GDM1 (cell line): ENCODE measurements at places on chromosomes 5 and 9.

GRCh38 chr5:2307631-2308030, 424.9 kb upstream of the IRX4 start:
- DNase-seq: no peak

- no peak for DNase-seq
These were observed 7.1 kb upstream of the DMXL1 start for GRCh38 chr5:119063579-119064379.

DNA sequence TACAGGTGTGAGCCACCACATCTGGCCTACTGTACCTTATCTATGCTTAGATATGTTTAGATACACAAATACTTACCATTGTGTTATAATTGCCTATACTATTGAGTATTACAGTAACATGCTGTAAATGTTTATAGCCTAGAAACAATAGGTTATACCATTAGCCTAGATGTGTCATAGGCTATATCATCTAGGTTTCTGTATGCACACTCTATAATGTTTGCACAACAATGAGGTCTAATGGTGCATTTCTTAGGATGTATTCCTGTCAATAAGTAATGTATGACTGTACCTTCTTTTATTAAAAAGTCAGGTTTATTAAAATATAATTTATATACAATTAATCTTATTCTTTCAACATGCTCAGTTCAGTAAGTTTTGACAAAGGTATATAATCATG, 683.1 kb downstream of the LRRC70 start:
- no peak for DNase-seq

- DNase-seq: no peak
These were observed 130.3 kb upstream of the MTAP start for GRCh38 chr9:21672140-21672539.

DNA sequence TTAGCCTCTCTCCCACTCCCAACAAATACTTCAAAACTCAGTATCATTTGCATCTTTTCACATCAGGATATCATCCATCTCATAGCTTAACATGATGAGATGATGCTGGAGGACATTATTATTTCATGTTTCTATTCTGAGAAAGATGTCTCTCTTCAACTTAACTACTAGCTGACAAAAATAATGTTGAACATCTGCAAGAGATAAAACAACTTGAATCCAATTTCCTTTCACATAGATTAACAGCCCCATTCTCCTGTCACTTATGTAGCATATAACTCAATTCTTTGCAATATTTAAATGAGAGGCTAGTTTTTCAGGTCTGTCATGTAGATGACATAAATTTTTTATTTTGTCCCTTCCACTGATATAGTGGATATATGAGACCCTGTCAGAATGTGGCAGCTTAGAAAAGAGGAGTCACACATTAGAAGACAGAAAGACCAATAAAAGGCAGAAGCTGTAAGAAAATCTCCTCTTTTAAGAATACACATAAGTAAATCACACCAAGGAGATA, 239.2 kb upstream of the KIF2A start:
- no peak for DNase-seq

DNA sequence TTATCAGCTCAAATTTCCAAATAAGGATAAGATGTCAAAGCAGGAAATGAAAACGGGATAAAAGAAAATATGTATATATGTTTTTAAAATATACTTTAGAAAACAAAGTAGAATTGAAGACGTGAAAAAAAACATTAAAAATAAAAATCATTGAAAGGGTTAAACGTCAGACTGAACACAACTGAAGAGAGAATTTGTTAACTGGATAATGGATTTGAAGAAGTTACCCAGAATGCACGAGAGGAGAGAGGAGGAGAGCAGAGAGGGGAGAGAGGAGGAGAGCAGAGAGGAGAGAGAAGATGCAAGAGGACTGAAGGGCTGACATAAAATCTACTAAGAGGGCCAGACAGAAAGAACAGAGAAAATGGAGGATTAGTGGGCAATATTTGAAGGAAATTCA, 88.0 kb downstream of the CDKN2A start:
- DNase-seq: no peak

GRCh38 chr5:160390787-160391696, 8.8 kb downstream of the FAM200C start:
- DNase-seq: no peak

DNA sequence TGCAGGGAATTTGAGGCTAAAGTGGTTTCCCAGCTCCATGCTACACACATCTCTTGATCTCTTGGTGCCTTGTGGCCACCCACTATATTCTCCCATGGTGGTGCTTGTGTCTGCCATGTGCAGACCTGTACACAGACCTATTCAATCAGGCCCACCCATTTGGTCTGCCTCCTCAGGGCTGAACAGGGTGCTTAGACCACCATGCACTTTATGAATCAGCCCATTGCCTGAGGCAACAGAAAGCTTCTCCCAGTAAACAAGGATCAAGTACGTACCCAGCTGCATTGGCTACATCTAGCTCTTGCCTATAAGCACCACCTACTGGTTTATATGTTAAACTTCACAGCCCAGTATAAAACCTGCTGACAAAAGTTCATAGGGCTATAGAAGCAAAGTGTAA, 664.3 kb upstream of the EDIL3 start:
- peak; percentile 47 for DNase-seq

DNA sequence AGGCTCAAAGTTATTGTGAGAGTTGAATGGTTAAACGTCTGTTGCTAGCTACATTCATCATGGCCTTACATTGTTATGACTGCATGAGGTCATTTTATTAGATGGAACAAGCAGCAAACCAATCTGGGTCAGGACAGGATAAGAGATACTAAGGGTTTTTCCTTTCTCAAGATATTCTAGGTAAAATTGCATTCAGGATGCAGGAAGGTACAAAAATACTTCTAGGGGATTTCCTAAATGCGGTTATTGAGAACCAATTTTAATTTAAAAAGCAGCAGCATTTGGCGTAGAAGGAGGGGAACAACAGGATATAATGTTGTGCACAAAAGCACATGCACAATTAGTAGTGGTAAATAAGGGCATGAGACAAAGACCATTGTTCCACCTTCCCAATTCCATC, 39.2 kb upstream of the LURAP1L start:
- DNase-seq: no peak

- no peak for DNase-seq
These were observed 812.0 kb upstream of the ZNF608 start for GRCh38 chr5:125558466-125558865.

DNA sequence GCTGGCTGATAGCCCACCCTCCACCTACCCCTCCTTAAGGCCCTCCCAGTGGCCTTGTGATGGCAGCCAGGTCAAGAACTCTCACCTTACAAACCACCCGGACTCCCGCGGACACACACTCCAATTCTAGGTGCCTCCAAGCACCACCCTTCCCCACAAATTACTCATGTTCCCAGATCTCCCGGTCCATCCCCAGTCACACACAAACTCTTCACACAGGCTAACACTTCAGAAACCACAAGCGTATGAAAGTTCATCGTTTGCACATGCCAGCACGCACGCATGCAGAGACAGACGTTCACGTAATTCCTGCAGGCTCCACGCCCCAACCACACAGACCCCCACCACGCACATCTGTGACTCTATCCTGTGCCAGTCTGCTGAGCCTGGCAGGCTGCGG, 18.0 kb downstream of the NR5A1 start:
- no peak for DNase-seq

GRCh38 chr9:86667307-86667706, 280.0 kb downstream of the GAS1 start:
- no peak for DNase-seq

- no peak for DNase-seq
These were observed 33.6 kb upstream of the ZBED3 start for GRCh38 chr5:77120706-77121105.

GRCh38 chr9:98181746-98182068, 10.7 kb downstream of the CORO2A start:
- DNase-seq: no peak

DNA sequence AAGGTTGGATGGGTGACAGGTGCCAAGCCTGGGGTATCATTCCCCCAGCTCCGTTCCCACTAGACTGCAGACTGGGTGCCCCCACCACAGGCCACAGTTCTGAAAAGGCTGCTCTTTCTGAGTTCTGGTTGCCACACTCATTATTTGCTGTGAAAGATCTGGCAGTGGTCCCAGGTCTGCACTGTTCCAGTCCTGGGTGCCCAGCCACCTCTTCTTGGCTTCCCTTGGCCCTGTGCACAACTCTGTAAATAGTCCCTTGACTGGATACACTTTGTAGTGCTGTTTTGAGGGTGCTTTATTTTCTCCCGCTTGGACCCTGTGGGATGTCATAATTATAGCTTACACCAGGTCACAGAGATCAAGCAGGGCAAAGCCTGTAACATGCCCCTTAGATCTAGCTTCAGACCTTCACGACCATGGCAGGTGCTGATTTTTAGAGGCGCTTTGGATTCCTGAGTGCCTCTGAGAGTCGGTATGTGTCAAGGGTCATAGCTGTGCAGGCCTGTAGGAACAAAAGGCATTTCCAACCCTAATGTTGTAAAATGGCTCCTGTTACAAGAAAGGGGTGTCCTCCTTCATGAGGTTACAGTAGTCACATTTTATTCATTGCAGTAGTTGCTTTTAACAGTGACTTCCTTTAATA, 344.9 kb downstream of the ICE1 start:
- no peak for DNase-seq

DNA sequence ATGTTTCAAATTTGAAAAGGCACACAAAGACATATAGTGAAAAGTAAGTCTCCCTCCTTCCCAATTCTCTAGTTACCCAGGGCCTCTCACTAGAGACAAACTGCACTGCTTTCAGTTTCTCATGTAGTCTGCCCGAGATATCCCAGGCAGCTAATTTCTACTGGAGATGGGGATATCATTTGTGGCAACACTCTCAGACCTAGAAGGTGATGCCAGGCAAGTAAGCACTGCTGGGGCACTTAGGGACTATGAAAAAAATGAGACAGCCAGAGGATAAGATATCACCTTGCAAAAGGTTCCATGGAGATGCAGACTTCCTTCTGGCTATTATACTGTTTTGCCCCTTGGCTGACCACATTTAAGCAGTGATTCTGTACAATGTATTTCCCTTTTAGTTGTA, 12.6 kb downstream of the SIL1 start:
- DNase-seq: no peak

DNA sequence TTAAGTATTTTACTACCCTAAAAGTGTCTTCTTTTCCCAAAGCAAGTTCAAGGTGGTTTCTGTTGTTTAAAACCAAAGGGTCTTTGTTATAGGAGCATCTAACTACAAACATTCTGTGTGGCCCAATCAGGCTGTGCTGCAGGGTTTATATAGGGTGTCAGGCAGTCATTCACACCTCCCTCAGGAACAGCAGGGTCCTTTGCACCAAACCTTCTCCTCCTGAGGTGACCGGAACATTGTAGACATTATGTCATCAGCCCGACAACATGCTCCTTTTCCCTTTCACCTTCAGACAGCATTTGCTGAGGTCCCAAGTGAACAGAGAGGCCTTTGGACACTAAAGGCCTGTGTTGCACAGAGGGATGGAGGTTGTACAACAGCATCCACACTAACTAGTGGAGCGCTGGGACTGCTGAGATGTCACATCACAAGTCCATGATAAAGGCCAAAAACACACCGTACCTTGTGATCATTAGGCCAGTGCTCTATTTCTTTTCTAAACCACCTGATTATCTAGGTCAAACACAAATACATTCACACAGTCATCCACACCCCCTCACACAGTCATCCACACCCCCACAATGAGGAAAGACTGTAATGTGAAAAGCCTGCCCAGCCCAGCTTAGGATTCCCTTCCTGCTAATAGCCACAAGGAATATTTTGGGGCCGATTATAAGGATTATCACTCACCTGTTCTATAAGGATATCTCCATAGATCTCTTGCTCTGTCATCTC, 123.8 kb upstream of the VLDLR start:
- DNase-seq: no peak

- DNase-seq: no peak
These were observed 113.1 kb upstream of the TBC1D2 start for GRCh38 chr9:98368366-98369065.

DNA sequence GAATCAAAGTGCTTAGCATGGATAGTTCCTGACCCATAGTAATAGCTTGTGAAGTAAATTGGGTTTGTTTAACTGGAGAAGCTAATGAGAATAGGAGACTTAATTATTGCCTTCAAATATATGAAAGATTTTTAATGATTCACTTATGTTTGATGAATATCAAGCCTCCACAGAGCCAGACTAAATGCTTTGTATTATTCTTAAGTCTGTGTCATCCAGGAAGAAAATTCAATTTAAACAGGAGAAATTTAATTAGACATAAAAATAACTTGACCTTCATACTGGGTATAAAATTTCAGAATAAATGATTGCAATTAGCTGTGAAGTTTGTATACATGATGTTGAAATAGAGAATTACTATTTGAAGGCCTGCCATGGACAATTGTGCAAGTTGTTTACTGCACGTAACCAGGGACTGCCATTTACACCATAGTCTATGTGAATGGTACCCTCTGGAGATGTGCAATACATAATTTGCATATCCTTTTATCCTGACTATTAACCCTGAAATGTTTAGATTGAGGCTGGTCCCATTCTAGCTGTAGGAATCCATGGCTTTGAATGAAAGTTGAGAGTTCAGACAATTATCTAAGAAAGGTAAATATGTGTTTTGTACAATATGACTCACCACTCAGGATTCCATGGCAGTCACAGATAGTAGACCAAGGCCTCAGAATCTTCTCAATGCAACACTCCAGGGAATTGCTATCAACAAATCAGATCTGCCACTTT, 133.5 kb upstream of the IL12B start:
- DNase-seq: no peak

- no peak for DNase-seq
These were observed 186.1 kb downstream of the SNCAIP start for GRCh38 chr5:122498163-122498562.

- no peak for DNase-seq
These were observed 36.4 kb downstream of the C6 start for GRCh38 chr5:41176952-41177351.

DNA sequence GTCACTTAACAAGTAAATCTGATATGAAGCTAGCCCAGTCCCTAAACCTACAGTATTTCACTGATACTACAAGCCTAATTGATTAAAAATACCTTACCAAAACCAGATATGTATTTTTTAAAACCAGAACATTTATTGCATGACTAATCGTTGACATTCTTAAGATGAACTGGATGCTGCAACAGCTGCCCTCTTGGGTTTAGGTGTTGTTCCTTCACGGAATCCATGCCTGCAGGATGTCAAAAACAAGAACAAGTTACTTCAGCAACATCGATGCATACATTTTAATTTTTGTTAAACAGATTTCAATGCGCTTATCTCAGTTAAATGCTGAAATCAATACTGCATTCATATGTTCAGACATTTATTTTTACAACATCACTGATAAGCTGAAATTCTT, 2.7 kb downstream of the RPL37 start:
- no peak for DNase-seq

DNA sequence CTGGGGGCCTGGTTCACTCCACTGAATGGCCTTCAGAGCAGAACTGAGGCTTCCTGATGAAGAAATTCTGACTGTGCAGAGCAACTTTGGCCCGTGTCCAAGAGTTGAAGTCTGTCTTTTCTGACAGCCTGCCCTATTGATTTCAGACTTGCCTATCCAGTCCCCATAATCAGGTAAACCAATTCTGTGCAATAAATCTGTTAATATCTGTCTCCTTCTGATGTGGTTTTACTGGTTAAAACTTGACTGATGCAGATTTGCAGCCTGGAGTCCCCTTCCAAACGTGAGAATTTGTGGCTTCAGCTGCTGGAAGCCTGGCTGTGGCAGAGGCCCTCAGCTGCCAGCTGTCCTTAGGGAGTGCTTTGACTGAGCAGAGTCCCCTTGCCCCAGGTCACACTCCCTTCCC, 283.9 kb upstream of the ANKRD55 start:
- DNase-seq: no peak

- DNase-seq: no peak
These were observed 176.5 kb downstream of the SNX18 start for GRCh38 chr5:54693936-54694657.
